ENCODE measurements at places on chromosomes 7 and 10.

- no peak for DNase-seq
These were observed 20.9 kb downstream of the TEX36 start for GRCh38 chr10:125661941-125662515.

- DNase-seq = no peak
These were observed 11.2 kb downstream of the MUC17 start for GRCh38 chr7:101031082-101031481.

GRCh38 chr7:115754226-115754625 is 276.3 kb downstream of the TFEC start:
- no peak for DNase-seq

DNA sequence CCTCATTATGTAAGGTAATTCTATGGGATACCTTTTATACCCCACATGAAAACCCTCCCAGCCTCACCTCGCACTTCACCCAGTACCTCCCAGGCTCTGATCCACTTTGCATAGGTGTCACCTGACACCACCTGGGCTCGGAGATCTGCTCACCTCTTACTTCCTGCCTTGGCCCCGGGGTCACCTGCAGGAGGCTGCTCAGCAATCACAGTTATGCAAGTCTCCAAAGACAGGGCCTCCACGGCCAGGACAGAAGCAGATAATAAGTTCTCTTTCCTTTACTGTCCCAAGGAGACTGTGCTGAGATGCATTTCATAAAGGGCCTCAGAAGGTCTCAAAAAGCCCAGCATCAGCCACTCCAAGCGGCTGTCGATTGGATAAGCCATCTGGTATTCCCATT is 112.4 kb upstream of the PPP2R2D start:
- no peak for DNase-seq

DNA sequence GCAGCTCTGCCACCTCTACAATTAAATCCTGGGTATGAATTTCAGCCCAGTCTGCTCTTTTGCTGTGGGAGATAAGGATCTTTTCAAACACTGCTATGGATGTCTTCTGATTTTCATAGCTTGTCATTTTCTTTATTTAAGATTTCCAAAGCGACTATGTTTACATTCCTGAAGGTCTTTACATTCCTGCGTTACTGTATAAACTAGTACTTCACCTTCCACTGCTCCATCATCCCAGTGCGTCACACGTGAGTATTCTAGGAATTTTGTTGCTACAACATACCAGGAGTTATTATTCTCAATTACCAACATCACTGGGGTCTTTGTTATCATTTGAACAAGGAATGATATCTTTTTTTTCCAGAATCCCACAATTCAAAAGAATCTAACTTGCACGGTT is 944.7 kb downstream of the SORCS3 start:
- no peak for DNase-seq

- DNase-seq = no peak
These were observed 25.4 kb downstream of the AIFM2 start for GRCh38 chr10:70106958-70107791.

- DNase-seq = no peak
These were observed 516.4 kb downstream of the PCDH15 start for GRCh38 chr10:54284526-54285193.

DNA sequence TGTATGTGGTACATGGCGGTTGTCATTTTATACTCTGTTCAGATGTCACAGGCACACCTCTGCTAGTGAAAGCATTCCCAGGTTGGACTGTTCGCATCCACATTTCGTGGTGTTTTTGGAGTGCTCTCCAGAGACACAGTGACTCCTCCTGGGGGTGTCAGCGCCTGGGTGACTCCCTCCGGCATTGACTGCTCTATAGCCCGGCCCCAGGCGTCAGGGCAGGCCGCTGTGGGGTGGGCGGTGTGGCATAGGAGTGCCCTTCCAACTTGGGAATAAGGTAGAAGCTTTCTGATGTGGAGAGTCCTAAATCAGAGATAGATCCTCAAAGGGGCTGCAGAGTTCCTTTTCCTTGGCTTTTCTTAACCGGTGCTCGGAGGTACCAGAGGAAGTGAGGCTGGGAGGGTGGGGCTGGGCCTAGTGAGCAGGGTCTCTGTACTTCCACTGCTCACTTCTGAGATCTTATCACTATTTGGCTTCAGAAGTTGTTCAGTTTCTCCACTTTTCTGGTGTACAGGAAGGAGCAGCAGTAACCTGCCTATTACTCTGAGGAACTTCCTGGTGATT is 32.3 kb downstream of the CCNY start:
- no peak for DNase-seq

DNA sequence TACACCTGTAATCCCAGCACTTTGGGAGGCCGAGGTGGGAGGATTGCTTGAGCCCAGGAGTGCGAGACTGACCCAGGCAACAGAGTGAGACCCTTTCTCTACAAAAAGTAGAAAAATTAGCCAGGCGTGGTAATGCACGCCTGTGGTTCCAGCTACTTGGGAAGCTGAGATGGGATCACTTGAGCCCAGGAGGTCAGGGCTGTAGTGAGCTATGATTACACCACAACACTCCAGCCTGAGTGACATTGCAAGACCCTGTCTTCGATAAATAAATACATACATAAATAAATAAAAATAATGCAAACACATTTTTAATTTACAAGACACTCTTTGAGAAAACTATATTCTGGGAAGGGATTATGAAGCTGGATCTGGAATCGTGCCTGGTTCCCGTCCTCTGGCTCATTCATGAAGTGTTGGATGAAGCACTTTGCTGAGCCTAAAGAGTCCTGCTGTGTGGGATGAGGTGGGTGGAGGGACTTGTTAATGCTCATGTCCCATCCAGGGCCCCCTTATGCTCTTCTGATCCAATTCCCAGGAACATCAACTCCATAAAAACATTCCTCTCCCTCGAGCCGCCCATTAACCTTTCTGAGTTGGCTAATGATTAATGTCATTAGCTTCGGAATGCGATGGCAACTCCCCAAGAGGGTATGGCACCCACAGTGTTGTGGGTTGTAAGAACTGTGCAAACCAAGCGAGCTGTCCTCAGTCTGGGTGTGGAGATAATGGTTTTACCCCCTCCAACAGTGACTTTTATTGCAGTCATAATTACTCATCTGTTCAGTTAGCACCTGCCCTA is 236.3 kb downstream of the BAMBI start:
- DNase-seq = no peak

DNA sequence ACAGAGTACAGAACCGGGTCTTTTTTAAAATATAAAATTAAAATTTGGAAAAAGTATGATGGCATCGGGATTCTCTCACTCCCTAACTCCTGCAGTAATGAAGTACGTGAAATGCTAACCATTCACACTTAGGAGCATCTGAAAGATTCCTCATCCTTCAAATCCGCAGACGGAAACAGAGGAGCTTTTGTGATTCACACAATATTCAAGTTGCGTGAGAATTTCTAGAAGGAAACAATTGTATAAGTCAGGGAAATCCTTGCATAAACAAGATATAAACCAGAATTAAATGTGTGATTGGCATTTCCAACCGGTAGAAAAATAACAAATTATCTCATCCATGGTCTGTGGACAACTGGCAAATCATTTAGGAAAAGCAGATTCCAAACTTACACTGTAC is 103.2 kb upstream of the ADAM12 start:
- DNase-seq = no peak

DNA sequence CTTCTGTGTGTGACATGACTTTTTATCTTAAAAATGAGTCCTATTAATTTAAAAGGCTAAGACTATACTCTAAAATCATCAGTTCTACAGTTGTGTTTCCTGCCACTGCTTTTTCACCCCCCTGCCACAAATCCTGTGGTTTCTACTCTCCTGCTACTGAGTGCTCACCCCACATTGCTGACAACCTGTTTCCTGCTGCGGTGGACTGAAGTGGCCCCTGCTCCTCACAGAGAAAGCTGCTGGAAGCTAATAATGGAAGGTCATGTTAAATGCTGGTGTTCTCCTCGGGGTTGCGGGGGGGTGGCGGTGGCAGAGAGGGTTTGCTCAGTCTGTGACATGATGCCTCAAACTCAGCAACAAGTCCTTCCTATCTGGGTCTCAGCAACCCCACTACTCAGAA is 113.2 kb upstream of the INHBA start:
- DNase-seq = no peak

- no peak for DNase-seq
These were observed 354.3 kb downstream of the CALN1 start for GRCh38 chr7:72057796-72058195.

DNA sequence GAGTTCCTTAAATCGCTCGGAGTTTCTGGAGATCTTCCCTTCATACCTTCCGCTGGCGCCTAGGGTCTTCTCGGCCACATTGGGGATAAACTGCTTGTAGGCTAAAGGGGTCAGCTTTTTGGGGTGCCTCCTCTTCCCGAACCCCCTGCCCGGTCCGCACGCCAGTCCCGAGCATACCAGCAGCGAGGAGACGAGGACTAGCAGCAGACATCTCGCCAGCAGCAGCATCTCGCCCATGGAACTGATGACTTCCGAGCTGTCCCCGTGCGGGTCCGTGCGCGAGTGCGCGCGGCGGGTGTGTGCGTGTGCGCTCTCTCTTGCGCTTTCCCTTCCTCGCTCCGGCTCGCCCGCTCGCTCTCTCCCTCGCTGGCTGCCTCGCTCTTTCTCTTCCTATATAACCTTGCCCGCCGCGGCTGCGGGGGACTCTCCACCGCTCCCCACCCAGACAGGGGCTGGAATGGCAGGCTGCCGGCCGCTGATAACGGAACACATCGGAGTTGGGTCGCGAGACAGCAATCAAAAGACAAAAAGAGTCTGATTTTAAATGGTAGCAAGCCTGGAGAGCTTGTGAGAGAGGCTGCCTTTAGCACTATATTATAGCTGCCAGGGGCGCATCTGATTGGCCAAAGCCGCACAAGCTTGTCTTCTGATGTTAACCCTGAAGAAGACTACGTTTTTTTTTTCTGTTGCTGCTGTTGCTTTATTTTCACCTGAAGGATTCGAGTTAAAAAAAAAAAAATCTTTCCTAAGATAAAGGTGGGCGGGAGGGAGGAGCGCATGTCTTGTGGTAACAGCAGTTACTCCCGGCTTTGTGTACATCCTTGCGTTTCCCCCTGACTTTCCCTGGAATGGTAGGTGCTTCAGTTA is at the start of gene SHH:
Gene SHH (minus strand): TSS at position 569 of the 867 bp plus-strand sequence. CDS start 341 bp downstream, at position 228.
- no peak for DNase-seq

GRCh38 chr7:75614401-75614800 is 122.3 kb downstream of the SPDYE5 start:
- no peak for DNase-seq
